ENCODE measurements at places on chromosomes 1 and 21.

DNA sequence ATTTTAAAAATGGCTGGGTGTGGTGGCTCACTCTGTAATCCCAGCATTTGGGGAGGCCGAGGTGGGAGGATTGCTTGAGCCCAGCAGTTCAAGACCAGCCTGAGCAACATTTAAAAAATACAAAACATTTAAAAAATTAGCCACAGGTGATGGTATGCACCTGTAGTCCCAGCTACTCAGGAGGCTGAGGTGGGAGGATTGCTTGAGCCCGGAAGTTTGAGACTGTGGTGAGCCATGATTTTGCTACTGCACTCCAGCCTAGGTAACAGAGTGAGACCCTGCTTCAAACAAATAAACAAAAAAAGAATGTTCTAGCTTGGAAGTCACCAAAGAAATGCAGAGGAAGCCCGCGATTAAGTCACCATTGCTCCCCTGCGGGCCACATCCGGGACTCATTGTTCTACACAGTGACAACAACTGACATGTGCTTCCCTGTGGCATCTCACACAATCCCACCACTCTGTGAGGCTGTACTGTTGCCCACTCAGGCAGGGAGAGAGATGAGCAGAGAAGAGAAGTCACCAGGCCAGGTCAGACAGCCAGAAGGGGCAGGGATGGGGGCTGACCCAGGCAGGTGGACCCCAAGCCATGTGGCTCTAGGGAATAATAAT lies 18.4 kb upstream of the SPATC1L start:
- DNase-seq: no peak

GRCh38 chr21:36075171-36075570 lies 5.3 kb downstream of the CBR1 start:
- DNase-seq: no peak

DNA sequence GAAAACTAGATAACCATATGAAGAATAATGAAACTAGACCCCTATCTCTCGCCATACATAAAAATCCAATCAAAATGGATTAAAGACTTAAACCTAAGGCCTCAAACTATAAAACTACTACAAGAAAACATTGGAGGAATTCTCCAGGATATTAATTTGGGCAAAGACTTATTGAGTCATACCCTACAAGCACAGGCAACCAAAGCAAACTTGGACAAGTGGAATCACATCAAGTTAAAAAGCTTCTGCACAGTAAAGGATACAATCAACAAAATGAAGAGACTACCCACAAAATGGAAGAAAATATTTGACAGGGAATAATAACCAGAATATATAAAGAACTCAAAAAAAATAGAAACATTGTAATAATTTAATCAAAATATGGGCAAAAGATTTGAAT lies 505.4 kb downstream of the KCNT2 start:
- no peak for DNase-seq

- peak; percentile 43 for DNase-seq
Observed at GRCh38 chr1:100400404-100400803, 48.1 kb downstream of the CDC14A start.

DNA sequence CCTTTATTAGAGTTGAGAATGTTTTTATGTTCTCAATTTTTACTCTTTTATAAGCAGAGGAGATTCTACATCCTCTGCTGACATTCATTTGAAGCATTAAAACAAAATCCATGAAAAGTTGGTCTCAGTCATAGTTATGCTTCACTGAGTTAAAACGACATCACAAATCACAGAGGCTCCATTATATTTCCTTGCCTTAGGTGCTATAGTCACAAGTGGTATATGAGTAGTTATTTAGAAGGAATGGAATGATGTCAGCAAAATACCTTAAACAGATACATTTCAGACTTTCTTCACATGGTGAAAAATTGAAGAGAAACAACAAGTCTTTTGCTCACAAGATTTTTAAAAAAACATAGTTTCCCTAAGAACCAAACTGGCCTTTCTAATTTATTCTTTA lies 11.7 kb upstream of the METTL13 start:
- no peak for DNase-seq

- DNase-seq: no peak
Observed at GRCh38 chr1:64885648-64886047, 80.7 kb downstream of the JAK1 start.

GRCh38 chr1:95002540-95003432 lies 70.0 kb downstream of the ALG14 start:
- DNase-seq: no peak

DNA sequence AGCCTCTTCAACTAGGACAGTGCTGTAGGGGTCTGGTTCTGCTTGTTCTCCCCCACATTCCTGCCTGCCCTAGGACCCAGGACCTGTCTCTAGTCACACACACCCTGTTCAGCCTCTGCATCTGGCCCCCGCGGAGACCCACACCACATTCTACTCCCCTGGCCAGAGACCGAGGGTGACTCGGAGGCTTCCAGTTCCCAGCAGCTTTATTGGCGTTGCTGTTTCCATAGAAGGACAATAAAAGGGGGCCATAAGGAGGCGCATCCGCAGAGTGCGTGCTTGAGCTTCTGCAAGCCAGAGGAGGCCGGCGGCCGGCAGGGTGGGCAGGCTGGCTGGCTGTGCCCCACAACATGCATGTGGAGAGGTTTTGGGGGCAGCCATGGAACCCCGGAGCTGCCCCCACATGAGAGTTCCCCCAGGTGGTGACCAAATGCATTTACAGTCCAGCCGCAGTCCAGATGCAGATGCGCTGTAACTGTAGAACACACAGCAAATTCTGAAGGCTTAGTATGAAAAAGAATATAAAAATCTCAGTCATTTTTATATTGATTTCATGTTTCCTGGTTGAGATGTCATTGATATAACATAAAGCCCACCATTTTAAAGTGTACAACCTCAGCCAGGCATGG lies 52.4 kb downstream of the PDE9A start:
- DNase-seq: no peak

DNA sequence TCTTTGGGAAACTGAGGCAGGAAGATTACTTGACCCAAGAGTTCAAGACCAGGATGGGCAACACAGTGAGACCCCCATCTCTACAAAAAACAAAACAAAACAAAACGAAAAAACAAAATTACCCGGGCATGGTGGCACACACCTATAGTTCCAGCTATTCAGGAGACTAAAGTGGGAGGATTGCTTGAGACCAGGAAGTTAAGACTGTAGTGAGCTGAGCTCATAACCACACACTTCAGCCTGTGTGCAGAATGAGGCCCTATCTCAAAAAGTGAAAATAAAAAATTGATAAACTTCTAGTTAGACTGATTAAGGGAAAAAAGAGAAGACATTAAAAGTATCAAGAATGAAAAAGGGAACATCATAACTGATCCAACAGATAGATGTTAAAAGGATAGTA lies 154.0 kb downstream of the RHOU start:
- no peak for DNase-seq

DNA sequence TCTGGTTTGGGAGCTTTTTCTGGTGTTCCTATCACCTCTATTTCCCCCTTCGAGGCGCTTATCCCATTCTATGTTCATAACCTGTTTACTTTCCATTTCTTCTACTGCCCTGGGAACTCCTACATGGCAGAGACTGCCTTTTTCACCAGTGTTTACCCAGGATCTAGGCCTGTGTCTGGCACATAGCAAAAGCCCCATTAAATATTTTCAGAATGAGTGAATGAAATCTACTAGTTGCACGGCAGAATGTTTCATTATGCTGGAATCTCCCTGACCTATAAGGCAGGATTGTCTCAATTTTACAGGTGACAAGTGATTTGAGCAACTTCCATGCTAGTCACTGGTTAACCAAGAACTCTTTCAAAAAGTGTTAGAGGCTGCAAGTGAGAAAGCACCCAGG lies 70.1 kb downstream of the PGM1 start:
- no peak for DNase-seq

DNA sequence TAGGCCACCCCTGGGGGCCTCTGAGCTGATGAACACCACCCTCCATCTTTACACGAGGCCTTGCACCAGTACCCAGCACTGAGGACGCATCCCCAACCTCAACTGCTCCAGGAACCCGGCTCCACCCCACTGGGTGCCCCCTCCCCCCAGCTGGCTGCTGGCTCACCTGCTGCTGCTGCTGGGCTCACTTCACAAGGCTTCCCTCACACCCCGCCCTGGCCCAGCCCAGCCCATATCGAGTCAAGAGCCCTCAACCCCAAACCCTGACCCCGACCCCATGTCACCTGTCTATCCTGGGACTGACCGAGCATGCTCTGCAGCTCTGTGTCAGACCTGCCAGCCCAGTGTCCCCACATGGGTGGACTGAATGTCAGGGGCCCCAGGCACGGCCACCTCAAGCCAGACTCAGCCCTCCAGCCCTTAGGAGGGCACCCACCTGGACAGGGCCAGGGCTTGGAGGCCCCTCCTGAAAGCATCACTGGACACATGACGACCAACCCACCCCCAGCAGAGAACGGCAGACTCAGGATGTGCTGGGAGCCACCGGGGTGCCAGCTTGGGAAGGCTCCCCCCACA lies 21.4 kb downstream of the WNT9A start:
- no peak for DNase-seq

- no peak for DNase-seq
Observed at GRCh38 chr1:82593561-82593960, 792.8 kb downstream of the ADGRL2 start.

DNA sequence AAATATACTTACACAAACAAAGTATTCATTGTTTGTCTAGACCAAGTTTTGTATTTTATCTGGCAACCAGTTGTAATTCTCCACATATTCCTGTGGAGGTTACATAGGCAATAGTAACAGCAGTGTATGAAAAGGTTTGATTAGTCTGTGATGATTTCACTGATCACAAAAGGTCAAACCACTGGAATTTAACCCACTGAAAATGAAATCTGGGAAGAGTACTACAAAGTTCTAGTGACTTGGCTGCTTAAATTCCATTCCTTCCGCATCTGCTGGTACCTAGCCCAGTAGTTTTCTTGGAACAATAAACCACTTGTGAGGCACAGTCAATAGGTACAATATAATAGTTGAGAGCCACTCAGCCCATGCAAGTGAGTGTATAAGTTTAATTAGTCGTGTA lies 205.4 kb downstream of the NFIA start:
- DNase-seq: no peak

DNA sequence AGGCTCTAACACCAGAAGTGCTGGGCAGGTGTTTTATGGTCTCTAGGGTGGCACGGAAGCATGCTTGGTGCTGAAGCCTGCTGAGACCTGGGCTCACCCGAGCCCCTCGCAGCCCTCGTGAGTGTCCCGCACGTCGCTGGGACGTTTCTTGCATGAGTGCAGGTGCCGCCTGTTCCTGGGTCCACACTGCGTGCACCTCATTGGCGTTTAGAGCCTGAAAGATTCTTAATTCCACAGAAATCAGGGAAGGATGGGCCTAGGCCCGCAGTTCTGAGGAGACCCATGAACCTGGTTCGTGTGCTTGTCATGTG lies 43.8 kb upstream of the DIP2A start:
- DNase-seq: no peak

- DNase-seq: no peak
Observed at GRCh38 chr1:59355361-59355760, 58.5 kb downstream of the FGGY start.

- DNase-seq: no peak
Observed at GRCh38 chr1:31215065-31215570, 24.6 kb downstream of the NKAIN1 start.

DNA sequence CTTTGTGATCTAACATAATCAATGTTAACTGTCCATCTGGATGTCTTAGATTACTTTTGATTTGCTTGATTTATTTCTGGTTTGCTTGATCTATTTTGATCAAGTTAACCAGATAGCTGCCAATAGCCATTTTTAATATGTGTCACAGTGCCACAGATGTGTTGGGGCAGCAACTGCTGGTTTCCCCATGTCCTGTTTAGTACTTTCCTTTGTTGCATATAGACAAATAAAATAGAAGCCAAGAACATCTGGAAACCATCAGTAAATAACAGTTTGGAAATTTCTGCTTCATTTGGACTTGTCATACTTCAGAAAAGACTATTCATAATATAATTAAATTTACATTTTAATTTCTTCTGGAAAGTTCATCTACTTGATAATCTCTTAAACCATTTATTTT lies 145.6 kb upstream of the C21orf91 start:
- DNase-seq: no peak

DNA sequence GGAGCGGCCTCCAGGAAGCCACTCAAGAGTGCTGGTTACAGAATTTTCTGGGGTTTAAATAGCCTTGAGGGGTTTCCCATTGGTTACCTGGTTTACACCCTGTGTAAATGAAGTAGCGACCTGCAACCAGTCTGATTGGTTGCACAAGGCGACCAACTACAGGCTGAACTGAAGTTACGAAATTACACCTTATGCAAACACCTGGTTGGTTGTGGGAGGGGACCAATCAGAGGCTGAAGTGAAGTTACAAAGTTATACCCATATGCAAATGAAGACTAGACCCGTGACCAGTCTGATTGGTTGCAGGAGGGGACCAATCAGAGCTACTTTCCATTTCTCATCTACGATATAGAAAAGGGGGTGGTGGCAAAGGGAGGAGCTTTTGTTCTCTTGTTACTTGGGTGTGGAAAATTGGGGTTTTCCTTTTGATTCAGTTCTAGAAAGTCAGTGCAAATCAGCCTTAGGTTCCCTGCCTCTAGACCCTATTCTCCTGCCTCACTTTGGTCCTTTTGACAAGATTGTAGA lies 22.2 kb upstream of the C1orf174 start:
- DNase-seq: no peak

DNA sequence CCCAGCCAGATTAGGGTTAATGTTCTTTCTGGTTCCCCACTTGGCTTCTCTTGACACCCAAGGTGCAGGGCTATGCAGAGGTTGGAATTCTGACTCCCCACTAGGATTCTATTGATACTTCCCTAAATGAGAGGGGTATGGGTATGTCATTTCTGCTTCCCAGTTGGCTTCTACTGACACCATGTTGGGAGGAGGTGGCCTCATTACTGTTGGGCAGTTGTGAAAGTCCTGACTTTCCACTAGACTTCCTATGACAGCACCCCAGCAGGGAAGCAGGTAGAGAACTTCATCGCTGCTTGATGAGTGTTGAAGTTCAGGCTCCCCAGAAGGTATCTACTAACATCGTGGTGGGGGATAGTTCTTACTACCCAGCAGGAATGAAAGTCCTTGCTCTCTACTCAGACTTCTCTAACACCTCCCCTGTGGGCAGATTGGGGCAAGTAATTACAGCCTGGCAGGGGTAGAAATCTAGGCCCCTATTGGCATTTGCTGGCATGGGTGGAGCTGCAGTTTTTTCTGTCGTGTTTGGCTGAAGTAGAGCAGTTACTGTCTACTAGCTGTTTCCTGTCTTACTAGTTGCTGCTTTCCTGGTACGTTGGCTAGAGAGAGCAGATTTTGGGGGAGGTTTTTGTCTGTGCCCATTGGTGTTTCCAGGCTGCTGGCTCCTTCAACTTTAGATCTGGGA lies 41.5 kb downstream of the ZYG11B start:
- DNase-seq: no peak

- no peak for DNase-seq
Observed at GRCh38 chr21:25956993-25957714, 213.4 kb downstream of the APP start.
